ENCODE measurements at places on chromosomes 7 and 10.
A peak's percentile ranks its signal among the peaks of the same experiment; 100 is the strongest.

- no peak for DNase-seq
Measured at GRCh38 chr10:106106114-106106513, 1058.4 kb downstream of the SORCS1 start.

GRCh38 chr7:129739427-129739826, 127.9 kb downstream of the NRF1 start:
- no peak for DNase-seq

GRCh38 chr7:101545441-101546190, 83.5 kb downstream of the MYL10 start:
- DNase-seq: no peak

DNA sequence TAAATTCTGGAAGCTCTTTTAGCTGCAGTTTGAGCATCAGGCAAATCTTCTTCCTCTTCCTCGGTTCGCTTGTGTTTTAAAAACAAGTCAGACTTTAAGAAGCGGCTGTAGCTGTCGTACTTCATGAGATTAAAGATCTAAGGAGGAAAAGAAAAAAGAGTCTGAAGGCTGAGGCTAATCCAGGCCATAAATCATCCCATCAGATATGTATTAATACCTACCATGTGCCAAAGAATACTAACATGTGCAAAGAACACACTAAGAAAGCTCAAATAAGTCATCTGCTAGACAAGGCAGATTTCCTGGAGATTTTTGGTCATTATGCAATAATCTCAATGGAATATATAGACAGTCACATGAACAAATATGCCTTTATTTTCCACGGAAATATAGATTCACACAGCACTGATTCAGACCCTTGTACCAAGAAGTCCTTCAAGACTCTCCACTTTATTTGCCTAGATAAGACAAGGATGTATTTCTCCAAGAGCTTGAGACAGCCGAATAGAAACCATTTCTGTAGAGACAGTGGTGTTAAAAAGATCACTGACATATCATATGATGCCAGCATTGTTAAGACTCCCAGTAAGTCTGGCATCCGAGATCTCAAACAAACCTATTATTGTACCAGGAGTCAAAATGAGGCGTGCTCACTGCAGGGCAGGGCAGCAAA, 42.3 kb downstream of the RGS10 start:
- DNase-seq: no peak

DNA sequence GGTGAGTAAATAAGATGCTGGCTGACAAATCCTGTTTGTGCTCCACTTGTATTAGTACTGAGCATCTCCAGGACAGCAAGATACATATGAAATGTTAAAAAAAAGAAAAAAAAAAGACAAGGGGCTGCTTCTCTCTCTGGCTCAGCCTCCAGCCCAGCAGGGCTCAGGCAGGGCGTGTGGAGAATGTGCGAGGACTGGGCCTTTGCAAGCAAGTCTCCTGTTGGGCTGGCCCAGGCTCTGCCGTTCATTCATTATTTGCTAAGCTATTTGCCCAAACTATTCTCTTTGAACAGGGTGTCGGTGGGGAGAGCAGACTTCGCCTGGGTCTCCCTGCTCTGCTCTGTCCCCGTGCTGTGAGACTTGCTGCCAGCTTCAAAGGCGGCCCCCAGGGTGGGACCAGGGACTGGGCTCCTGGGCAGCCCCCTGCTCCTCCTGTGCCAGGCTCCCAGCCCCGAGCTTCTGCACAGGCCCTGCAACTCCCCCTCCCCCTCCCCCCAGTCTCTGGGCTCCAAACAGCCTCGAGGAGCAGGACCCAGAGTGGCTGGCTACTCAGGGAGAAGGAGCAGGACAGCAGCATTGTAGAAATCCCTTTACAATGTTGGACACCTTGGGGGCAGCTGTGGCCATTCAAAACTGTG, 25.6 kb upstream of the MGMT start:
- DNase-seq: no peak

DNA sequence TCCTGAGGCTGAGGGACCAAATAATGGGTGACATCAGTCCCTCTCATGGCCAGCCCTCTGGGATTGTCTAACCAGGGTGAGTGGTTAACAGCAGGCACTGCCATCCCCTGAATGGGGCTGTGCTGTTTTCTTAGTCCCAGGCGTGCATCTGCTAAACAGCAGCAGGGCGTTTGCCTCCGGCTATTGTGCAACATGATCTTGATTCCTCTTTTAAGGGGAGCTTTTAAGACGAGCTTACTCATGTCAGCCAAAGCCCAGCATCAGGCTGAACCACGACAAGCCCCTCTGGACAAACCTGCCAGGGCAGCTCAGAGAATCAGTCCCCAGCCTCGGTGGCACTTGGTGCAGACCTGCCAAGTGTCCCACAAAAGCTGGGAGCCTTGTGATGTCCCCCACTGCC, 16.2 kb upstream of the IGFBP3 start:
- DNase-seq: no peak

DNA sequence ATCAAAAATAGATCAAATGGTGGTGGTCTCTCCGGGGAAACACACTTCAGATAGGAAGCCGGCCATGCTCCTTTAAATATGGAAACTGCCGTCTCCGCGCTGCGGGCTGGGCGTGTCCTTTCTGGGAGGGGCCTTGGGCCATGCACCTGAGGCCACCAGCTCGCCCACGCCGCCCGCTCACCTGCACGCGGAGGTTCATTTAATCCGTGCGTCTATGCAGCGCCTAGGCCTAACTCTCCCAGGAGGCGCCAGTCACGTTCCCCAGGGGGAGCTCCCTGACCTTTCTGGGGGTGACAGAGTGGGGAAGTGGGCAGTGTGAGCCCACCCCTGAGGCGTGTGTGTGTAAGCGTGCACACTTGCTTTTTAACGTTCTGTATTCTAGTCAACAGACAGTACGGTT, 64.0 kb downstream of the C10orf143 start:
- DNase-seq: no peak

DNA sequence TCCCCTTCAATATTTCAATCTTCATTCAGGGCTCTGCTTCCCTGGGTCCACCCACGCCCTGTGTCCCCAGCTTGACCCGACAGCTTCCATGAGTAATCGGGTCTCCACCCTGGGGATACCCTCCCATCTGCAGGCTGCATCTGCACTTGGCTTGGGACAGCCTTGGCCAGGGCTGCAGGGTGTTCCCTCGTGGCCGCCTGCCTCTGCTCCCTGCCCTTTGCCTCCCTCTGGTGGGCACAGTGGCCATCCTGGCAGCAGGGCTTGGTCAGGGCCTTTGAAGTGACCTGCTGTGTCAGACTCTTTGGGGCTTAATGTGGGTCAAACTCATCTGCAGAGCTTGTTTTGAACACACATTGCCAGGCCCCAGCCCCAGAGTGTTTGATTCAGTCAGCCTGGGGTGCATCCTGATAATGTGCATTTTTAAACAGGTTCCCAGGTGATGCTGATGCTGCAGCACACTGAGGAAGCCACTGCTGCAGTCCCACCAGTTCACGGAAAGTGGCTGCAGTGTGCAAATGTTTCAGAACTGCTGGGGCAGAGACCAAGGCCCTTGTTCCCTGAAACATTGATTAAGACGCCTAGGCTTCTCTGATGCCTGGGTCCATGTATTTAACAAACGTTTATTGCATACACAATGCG, 80.7 kb upstream of the SEC61G start:
- DNase-seq: no peak

DNA sequence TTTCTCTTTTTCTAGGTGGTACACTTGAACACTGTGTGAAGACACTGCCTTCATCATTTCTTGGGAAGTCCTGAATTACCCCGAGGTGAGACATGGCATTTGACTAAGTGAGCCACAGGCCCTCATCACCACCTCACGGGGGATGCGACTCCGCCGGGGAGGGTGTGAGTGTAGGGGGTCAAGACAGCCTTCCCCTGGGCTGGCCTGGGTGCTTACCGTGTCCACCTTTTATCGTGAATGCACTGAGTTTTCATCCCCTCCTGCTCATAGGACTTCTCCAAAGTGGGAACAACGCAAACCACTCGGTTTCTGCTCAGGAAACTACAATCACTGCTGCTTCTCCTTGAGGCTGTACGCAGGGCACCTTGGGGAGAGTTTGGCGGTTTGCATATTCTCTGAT, 176.9 kb downstream of the SH2D4B start:
- no peak for DNase-seq

DNA sequence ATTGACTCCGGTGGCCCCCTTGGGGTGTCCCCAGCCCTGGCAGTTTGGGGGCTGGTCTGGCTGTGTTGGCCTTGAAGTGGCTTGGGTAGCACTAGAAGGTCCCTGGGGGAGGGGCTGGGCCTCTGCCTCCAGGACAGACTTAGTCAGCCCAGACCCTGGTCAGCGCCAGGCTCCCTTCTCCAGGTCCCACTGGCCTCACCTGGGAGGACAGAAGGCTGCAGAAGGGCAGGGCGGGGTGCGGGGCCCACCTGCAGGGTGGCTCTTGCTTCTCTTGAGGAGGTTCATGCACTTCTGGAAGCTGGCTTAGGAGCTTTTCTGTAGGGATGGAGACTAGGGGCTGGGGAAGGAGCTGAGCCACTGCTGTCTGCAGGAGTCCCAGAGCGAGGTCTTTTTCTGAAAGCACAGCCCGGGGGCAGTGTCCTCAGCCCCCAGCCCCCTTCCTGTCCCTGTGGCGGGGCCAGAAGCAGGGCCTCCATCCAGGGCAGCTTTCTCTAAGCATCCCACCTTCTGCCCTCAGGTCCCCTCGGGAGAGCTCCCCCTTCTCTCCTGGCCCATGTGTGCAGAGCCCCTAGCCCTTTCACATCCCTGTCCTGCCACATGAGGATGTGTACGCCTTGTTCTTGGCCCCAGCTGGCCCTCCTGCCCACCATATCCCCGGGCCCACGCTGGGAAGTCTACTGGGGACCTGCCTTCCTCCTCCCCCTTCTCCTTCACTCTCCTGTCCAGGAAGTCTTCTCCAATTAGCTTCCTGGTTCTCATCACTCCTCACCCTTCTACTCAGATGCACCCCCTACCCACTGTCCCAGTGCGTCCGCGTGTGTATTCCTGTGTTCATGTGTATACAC, 11.0 kb downstream of the TBATA start:
- no peak for DNase-seq

DNA sequence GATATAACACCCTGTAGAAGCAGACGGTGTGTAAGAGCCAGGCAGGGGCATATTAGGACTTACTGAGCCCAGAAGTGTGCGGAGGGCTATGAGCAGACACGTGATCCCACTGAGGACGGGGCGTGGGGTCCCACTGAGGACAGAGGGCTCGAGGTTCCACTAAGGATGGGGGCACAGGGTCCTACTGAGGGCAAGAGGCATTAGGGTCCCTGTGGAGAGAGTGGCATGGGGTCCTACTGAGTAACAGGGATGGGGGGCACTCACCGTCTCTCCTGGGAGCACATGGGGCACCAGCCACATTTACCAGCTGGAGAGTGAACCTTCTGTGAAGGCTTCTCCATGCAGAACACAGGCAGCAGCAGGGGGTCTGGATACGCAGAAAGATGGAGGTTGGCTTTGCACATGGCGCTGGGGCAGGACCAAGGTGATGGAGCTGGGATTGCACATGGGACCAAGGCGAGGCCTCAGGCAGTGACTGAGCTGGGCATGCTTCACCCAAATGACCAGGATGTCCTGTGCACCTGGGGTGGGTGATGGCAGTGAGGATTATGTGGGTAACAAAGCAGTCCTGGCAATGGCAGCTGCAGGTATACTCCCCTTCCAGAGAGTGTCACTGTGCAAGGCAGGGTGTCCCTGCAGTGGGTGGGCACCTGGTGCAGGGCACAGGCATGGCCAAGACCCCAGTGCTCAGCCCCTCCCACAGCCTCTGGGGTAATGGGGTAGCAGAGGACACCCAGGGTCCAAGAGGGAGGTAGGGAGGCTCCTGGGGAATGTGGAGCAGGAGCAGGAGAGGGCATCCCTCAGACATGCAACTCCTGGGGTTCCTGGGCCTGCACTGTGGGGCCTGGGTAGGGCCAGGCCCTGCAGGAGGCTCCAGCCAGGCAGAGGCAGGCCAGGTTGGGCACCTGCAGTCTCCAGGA, 278.1 kb downstream of the TCERG1L start:
- no peak for DNase-seq

DNA sequence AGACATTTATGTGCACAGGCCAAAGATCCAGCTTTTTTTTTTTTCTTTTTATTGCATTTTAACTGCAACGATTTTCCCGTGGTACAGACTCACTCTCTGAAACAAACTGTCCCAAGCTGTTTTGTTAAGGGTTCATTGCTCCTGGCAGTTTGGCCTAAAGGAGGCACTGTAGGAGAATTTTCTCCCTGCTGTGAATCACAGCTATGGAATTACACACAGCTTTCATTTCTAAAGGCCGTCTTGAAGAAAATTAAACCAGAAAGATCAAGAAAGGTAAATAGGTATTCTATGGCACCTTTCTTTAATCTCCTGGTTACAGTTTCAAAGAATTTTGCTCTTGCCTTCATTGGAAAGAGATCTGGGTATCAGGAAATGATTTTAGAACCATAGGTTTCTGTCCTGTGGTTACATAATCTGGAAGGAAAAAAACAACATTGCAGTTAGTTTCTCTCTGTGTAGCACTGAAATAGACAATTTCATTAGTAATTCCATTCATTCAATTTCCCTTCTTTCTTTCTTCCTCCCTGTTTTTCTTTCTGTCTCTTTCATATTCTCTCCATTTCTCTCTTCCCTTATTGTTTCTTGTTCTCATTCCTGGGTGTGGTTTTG, 51.2 kb downstream of the PDK4 start:
- no peak for DNase-seq

GRCh38 chr7:22949944-22950343, 64.0 kb downstream of the HYCC1 start:
- DNase-seq: no peak

DNA sequence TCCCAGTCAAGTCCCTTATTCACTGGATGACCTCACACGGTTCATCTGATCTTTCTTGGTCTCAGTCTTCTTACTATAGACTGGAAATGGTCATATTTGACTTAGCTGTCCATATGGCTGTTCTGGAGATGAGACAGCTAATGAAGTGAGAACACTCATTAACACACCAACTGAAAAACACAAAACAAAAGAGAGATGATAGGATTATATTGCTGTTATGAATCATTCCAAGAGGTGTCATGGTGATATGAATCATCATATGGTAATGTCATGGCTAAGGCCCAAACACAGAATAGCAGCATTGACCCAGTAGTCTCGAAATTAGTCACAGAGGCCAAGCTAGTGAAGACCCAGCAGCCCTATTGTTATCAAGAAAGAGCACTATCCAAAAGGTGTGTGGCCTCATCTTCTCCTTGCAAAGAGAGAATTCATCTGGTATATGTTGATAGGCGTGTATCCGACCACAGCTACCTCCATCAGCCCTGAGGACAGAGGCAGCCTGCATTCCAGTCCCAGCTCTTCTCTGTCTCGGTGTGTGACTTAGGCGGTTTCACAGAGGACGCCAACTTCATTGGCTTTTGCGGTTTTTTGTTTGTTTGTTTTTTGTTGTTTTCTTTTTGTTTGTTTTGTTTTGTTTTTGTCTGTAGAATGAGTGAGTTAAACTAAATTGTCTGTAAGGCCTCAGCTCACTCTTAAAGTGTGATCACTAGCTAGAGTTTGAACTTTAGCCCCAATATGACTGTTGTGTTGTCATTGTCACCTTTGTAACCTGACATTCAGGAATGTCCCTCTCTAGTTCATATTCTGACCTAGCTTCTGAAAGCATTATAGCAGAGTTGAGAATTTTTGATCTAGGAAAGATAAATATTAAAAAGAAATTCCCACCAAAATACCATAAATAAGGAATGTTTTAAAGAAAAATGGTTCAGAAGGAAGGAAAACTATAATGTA, 97.4 kb upstream of the PDCD4 start:
- peak; percentile 26 for DNase-seq
